ENCODE measurements at places on chromosomes 5 and 9.

DNA sequence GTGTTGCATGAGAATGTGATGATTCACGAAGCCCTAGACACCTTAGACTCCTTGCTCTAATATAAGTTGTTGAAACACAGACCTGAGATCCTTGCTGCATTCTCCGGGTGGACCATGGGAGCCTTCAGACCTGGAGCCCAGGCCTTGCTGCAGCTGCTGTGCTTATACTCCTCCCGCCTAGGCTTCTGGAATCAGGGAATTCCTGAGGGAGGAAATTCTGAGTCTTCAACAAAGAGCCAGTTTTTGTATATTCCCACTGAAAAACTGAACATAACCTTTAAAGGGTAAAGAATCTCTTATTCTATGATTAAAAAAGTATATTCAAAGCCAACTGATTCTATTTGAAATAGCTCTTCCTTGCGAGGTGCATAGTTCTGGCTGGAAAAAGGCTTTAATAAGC is 245.1 kb upstream of the ELAVL2 start:
- DNase-seq = no peak

DNA sequence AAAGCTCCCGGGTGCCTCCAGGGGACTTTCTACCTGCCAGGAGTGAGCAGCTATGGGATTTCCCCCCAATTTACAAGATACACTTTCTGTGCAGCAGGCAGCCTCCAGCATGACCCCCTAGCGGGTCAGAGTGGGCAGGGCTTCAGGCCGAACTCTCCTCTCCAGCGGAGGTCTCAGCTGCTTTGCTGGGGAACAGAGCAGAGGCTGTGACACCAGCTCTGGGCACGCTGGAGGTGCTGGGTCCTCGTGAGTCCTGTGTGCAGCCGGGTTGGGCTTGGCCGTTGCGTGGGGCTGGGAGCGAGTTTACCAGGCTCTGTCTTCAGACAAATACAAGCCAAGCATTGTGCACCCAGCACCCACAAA is 2.9 kb downstream of the NRARP start:
- no peak for DNase-seq

DNA sequence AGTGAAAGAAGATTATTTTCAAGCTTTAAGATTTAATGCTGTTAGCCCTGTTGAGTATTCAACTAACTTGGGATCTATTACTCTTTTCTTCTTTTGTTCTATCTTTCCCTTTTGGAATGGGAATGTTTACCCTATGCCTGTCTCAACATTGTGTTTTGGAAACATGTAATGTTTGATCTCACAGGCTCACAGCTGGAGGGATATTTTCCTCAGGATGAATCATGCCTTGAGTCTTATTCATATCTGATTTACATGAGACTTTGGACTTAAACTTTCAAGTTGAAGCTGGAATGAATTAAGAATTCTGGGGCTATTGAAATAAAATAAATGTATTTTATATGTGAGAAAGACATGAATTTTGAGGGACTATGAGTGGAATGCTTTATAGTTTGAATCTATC is 607.8 kb upstream of the PTGER4 start:
- no peak for DNase-seq

DNA sequence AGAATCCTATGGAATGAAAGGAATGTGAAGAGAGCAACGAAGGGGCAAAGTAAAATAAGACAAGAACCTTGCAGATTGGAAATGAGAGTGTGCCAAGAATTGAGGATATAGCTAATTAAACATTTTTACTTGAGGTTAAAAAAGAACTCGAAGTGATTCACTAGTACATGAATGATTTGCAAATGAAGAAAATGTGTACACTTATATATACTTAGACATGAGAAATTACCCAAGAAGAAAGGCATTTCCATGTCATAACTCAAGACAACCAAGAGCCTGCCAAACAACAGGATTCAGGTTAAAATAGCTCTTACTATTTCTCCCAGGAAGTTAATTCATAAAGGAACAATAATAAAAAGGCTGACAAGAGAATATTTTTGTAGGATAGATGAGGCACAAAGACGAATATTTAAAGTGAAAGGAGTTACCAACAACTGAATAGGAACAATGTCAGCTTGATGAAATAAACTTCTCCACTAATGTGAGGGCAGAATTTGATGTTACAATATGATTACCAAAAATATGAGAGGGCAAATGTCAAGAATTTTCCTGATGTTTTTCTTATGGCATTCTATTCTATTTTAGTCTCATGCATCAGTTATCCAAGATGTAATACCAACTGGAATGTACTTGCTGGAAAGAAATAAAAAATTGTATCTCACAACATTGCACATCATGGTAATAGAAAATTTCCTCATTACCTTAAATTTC is 18.9 kb upstream of the NPR3 start:
- DNase-seq = no peak
